NCI-H1417 (cell line): ENCODE measurements at places on chromosomes 5 and 9.

DNA sequence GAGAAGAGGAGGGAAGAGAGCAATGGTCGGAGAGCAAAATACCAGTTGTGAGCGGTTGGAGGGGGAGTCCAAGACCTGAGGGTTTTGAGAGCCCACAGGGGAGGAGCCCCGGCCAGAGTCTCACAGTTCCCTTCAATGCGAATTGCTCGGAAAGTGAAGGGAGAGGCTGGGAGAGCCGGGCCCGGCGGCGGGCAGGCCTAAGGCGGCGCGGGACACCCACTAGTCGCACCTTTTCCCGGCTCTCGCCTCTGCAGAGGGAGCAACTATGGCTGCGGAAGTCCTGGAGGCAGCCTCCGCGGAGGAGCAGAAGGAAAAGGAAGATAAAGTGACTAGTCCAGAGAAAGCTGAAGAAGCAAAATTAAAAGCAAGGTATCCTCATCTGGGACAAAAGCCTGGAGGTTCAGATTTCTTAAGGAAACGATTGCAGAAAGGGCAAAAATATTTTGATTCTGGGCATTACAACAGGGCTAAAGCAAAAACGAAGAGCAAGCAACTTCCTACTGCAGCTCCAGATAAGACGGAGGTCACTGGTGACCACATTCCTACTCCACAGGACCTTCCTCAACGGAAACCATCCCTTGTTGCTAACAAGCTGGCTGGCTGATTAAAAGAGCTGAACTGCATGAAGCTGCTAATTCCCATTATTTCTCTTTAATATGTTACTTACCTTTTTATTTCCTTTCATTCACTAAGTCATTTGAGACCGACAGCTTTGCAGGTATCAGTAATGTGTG is 6.5 kb upstream of the BTNL3 start:
- no peak for DNase-seq

DNA sequence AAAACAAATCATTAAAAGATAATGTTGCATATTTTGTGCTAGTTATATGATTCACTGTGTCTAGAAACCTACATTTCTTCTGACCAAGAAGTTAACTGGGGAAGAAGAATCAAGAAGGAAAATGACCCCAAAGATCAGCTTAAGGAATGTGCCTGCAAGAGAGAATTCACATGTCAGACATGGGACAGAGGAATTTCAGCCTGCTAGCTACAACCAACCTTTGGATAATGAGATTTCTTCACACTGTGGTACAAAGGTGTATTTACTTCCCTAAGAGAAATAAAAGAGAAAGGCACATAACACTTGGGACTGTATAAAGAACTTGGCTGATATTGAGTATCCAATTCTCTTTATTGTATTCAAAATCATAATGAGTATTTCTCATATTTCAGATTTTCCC is 39.6 kb upstream of the ELL2 start:
- no peak for DNase-seq

GRCh38 chr9:79774356-79774755 is 202.6 kb downstream of the TLE4 start:
- DNase-seq = no peak

GRCh38 chr9:73434826-73435225 is 283.2 kb downstream of the ANXA1 start:
- DNase-seq = no peak

GRCh38 chr5:122941737-122942136 is 94.8 kb downstream of the PPIC start:
- no peak for DNase-seq

DNA sequence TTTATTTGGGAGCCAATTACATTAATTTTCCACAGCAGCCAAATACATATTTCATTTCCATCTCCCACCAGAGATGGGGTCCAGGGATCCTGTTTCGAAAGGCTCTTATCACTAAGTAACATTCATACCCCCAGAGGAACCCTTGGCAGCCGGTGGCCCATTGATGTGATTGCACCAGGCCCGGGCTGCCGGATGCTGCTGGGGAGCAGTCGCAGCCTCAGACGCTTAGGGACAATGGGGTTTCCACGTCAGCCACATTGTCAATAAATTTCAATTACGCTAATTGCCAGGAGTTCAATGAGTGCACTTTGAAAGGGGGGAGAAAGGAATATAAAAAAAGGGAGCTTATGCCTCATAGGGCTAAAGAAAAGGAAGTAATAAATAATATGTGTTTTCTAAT is 478.8 kb upstream of the ADAMTS16 start:
- DNase-seq = no peak

GRCh38 chr9:136921307-136921706 is 23.2 kb downstream of the FBXW5 start:
- no peak for DNase-seq

- peak; percentile 29 for DNase-seq
These were observed 716 bp downstream of the PROB1 start for GRCh38 chr5:139394123-139394653.

- DNase-seq = no peak
These were observed 2.7 kb upstream of the NSMF start for GRCh38 chr9:137461663-137462395.

DNA sequence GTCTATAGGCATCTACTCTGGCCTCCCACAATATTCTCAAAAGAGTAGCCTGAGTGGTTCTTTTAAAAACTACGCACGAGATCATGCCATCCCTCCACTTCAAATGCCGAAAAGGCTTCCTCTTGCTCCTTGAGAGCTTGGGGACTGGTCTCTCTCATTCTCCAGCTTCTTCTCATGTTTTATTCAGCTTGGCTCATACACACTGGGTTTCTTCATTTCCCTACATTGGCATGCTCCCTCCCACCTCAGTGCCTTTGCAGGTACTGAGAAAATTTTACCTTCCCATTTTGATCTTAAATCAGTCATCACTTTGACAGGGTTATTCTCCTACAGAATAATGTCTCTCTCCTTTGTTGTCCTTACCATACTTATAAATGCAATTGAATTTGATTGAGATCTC is 20.4 kb downstream of the PRLR start:
- DNase-seq = no peak

DNA sequence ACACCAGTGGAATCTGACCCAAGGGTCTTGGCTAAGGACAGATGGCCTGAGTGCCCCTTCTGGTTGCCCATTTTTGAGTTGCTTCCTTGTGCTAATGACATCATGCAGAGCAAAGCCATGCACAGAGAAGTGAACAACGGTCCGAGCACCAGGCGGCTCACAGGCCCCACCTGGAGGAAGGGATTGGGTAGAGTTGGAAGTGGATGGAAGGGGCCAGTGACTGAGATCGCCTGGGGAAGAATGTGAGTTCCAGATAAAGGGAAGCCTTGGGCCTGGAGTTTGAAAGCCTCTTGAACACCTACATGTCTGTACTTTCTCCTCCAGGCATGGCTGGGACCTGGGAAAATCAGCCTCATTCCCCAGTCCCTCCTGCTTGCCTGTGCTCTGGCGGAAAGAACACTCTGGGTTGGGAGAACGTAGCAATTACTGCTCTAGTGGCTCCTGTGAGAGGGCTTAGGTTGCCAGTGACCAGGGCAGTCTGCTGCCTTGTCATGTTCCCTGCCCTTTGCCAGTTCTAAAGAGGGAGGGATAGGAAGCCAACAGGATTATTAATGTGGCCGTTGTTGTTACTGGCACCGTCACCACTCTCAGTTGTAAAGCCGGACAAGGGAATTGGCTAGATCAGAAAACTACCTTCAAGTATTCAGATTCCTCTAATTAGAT is 62.5 kb upstream of the PTPN3 start:
- no peak for DNase-seq

DNA sequence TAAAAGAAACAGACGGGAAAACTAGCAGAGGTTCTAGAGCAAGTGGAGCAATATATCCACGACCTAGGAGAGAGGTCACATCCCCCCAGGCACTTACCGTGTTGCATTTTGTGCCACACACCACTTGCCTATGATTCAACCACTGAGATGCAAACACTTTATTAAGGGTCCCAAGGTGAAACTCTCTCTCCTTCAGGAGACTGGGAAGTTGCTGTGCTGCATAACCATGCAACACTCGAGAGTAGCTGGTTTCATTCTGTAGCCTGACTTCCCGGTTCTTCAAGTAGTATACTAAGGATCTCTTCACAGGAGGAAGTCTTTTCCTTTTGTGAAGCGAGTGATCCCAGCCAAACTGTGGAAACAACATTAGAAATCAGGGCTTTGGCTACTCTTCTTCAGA is 1.6 kb downstream of the DCAF12 start:
- DNase-seq = no peak

DNA sequence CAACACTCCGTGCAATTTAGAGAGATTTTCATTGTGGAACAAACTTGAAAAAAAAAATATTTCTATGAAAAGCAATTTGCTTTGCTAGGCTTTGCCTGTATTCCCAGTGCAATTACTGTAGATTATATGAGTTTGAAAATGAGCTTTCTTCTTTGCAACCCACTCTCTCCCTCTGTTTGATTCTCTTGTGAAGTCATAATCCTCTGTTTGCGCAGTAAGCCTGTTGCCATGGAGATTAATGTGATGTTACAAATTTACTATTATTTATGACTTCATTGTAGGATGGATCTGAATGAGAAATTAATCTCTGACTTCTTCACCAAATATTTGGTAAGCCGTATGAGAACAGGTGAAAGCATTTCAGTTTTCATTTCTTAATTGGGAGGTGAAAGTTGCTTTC is 320.3 kb downstream of the SPATA31D1 start:
- DNase-seq = peak; percentile 85

DNA sequence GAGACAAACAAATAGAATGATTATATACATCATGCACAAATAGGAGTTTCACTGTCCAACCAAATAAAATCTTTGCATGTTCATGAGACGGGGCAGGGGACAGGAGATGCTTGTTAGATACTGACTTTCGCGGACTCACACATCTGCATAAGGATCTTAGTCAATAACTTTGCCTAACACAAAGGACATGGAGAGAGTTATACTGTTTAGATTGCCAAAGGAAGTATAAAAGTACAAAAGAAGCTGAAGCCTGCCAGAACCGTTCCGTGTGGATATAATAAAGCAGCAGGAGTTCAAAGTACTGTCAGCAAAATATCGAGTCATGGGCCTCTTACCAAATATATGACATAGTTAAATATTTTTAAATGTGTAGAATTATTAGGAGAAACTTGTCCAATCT is 1148.4 kb downstream of the EFNA5 start:
- no peak for DNase-seq

GRCh38 chr9:110615498-110615897 is 36.0 kb upstream of the SVEP1 start:
- DNase-seq = no peak
